DMS79 (cell line): ENCODE measurements at places on chromosomes 13 and 19.

- no peak for DNase-seq
Observed at GRCh38 chr13:30030141-30030750, 179.8 kb upstream of the UBL3 start.

- DNase-seq, result no peak
Observed at GRCh38 chr13:38564256-38565150, 122.4 kb upstream of the FREM2 start.

DNA sequence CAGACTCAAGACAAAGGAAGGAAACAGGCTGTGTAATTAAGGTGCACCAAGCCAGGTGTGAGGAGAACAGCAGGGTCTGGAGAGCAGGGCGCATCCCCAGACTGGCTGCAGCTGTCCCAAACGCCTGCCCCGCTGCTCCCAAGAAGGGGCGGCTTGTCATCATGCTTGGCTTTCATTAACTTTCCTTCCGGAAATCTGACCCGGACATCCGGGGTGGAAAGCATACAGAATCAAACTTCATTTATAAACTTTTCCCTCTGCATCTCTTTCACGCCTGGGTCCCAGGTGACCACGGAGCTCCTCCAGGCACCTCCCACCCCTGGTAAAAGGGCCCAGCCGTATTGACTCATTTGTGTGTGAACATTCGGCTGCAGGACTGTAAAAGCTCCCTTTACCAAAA lies 31.7 kb downstream of the TSHZ3 start:
- no peak for DNase-seq

DNA sequence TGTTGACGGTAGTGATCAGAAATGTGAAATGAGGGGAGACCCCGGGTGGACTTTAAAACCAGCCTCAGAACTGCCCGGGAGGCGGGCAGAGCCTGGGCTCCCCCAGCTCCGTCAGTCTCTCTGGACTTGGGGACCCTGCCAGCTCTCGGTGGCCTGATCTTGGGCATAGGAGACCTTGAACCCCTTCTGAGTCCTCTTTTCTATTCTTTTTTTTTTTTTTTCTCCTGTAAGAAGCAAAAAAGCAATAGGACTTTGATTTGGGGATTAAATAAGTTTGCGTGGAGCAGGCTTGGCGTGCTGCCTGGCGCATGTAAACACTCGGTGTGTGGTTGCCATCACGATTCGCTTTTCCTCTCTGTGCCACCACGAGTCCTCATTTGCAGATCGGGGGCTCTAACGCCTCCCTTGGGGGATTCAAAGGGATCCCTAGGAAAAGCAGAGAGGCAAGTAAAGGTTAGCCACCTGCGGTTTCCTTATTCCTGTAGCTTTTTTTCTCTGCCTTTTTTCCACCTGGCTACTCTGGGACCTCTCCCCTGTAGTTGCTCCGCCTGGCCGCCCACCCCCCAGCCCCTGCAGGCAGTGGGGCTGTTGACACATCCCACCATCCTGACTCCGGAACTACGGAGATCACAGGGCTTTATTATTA lies 1.3 kb downstream of the SAFB start:
- no peak for DNase-seq

GRCh38 chr13:49082653-49083536 lies 107.2 kb downstream of the FNDC3A start:
- no peak for DNase-seq

GRCh38 chr19:14112809-14113385 lies 4.7 kb downstream of the PRKACA start:
- DNase-seq, result no peak

- no peak for DNase-seq
Observed at GRCh38 chr13:50357586-50358118, 342.4 kb downstream of the KCNRG start.
